T-helper 17 cell (primary cell): ENCODE measurements at places on chromosomes 3 and 15.

DNA sequence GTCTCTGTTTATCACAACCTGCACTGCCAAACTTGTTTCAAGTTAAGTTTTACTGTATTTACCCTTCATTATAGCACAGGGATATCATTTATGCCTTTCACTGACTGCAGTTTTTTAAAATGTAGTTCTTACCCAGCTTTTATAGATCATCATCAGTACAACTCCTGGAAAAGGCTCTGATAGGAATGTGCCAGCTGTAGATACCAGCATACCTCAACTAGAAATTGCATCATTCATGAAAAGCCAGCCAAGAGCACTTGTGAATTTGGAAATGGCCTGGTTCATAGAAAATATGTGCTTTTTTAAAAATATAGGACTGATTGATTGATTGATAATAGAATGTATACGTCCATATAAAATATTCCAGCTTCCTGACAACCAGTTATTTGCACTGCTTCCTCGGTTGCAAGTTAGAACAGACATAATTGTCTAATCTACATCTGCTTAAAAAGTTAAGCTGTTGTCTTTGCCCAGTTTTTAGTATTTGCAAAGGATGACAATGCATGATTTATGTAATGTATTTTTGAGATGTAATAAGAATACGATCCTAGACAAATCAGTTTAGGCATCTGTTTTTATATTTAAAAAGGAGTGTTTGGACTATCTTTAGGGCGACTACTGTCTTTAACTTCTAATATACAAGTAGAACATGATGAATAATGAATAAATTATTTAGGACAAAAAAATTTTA is 58.5 kb downstream of the DCUN1D1 start:
- DNase-seq, result no peak

- no peak for DNase-seq
These were observed 44.2 kb upstream of the PLXNA1 start for GRCh38 chr3:126938520-126939337.

DNA sequence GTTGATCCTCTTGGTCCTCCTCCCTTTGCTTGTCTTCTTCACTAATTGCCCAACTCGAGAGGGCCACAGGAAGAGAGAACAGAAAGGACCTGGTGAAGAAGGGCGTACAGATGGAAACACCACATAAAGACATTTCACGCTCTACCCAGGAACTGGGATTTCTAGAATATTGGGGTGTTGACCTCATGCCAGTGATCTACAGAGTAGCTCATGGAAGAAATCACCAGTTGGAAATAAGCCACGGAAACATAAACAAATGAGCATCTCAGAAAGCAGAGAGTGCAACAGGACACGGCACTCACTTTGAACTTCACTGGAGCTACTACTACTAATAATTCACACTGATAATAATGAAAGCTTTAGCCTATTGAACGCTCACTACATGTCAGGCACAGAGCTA is 84.6 kb upstream of the ARHGEF3 start:
- no peak for DNase-seq

- DNase-seq, result no peak
These were observed 18.8 kb downstream of the PCSK6 start for GRCh38 chr15:101470548-101471239.

GRCh38 chr3:190863119-190863465 is 598 bp upstream of the GMNC start:
- no peak for DNase-seq

GRCh38 chr15:75030424-75030823 is 7.0 kb downstream of the PPCDC start:
- no peak for DNase-seq

- no peak for DNase-seq
These were observed 160.9 kb downstream of the PLCL2 start for GRCh38 chr3:17045705-17046104.

DNA sequence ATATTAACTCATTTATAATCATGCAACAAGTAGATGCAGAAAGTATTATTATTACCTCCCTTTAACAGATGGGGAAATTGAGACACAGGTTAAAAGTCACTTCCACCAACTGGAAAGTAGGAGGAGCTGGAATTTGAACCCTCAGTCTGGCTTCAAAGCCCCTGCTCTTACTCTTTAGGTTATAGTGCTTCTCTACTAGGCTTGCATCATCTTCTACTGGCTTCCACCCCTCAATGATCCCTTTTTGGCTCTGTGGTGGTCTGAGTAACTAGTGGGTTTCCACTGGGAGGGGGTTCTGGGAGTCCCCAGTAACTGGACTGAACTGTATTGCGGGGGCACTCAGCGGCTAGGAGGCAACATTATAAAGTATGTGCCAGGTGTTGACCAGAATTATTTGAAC is 91.0 kb downstream of the CTNNB1 start:
- DNase-seq, result no peak

GRCh38 chr3:108021533-108021932 is 69.3 kb downstream of the CD47 start:
- DNase-seq, result no peak

GRCh38 chr3:45409921-45410320 is 21.5 kb downstream of the LARS2 start:
- no peak for DNase-seq

GRCh38 chr3:197555281-197556261 is at the start of gene BDH1:
Gene BDH1 (minus strand): TSS chr3:197555968. CDS start chr3:197546443, 9,525 bp downstream.
- DNase-seq, result peak; percentile 40
